ENCODE measurements at places on chromosomes 1 and 21. TPM values are rescaled to one million over a fixed set of nuclear protein-coding genes. Genes with fewer than 3 reads are reported as not detected.

The LCE1A gene
- total RNA-seq = not detected

The CD34 gene
- total RNA-seq = not detected

The FAM72D gene
- total RNA-seq = 11.9 TPM

The SLC16A4 gene
- total RNA-seq = 0.60 TPM

The AZIN2 gene
- total RNA-seq = 3.6 TPM

The TARS2 gene
- total RNA-seq = 36.6 TPM

The LCE1B gene
- total RNA-seq = not detected

The FAM177B gene
- not detected for total RNA-seq

The CDCA8 gene
- 64.7 TPM for total RNA-seq

The TBX19 gene
- total RNA-seq = 2.5 TPM

The ERG gene
- total RNA-seq = not detected

The SCMH1 gene
- 37.8 TPM for total RNA-seq

The GRHL3 gene
- total RNA-seq = not detected

The STYXL2 gene
- total RNA-seq = not detected

The RRAGC gene
- 19.9 TPM for total RNA-seq

The TCHH gene
- total RNA-seq = 0.24 TPM

The FNDC5 gene
- 1.3 TPM for total RNA-seq

The CAPN2 gene
- total RNA-seq = 131 TPM

The IL22RA1 gene
- total RNA-seq = 0.24 TPM

The TCP10L gene
- total RNA-seq = 3.7 TPM

The H6PD gene
- total RNA-seq = 6.2 TPM

The GUCA2A gene
- not detected for total RNA-seq

The KRTAP21-2 gene
- total RNA-seq = not detected

The LEFTY1 gene
- total RNA-seq = 0.24 TPM

The SEMA4A gene
- 0.92 TPM for total RNA-seq

The CSF1 gene
- 7.2 TPM for total RNA-seq

The C1orf35 gene
- total RNA-seq = 27.5 TPM

The OPRD1 gene
- total RNA-seq = 0.79 TPM

The SON gene
- 328 TPM for total RNA-seq

The CHRNB2 gene
- 3.5 TPM for total RNA-seq

The RIIAD1 gene
- total RNA-seq = not detected

The SAMSN1 gene
- not detected for total RNA-seq

The DHRS3 gene
- 2.4 TPM for total RNA-seq

The HENMT1 gene
- 9.5 TPM for total RNA-seq

The RIPPLY3 gene
- 6.2 TPM for total RNA-seq

The S100A14 gene
- total RNA-seq = not detected

The SLC22A15 gene
- total RNA-seq = 0.39 TPM

The FNDC10 gene
- 1.7 TPM for total RNA-seq

The L1TD1 gene
- total RNA-seq = not detected

The GPR25 gene
- total RNA-seq = not detected

The RGS5 gene
- total RNA-seq = 6.3 TPM

The S100A5 gene
- not detected for total RNA-seq

The C1orf210 gene
- not detected for total RNA-seq

The COL16A1 gene
- 26.6 TPM for total RNA-seq

The SH3BGRL3 gene
- total RNA-seq = 133 TPM

The SELL gene
- not detected for total RNA-seq

The DPT gene
- total RNA-seq = not detected

The PHACTR4 gene
- total RNA-seq = 66.2 TPM

The PLPPR5 gene
- not detected for total RNA-seq

The RHD gene
- total RNA-seq = not detected

The NCAM2 gene
- 38.2 TPM for total RNA-seq

The RIMKLA gene
- total RNA-seq = 0.24 TPM

The HHAT gene
- total RNA-seq = 2.7 TPM

The BGLAP gene
- 2.8 TPM for total RNA-seq

The HSF2BP gene
- 3.0 TPM for total RNA-seq

The SLFNL1 gene
- 0.39 TPM for total RNA-seq

The TENT5C gene
- total RNA-seq = 0.90 TPM
